Stromal cell of bone marrow (primary cell): ENCODE measurements at places on chromosomes 5 and 9.
A peak's percentile ranks its signal among the peaks of the same experiment; 100 is the strongest.

GRCh38 chr5:147143215-147143614 is 91.6 kb upstream of the STK32A start:
- DNase-seq, result no peak

DNA sequence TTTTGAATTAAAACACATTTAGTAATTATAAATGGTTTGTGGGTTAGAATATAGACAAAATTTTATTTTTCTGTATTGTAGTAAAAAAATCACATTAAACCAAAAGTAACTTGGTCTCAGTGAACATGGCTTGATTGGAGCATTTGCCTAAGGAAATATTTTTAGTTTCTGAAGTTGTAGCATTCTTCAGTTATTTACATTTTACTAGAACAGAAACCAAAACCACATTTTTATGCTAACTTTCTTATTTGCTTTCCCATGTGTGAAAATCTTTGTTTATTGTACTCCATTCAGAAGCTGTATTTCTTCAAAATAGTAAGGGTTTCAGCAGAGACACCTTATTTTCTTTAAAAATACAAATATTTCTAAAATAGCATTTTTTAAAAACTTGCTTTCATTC is 129.9 kb downstream of the SGCD start:
- DNase-seq, result no peak

- peak; percentile 18 for DNase-seq
Measured at GRCh38 chr9:124869986-124870560, 8.1 kb downstream of the ARPC5L start.

DNA sequence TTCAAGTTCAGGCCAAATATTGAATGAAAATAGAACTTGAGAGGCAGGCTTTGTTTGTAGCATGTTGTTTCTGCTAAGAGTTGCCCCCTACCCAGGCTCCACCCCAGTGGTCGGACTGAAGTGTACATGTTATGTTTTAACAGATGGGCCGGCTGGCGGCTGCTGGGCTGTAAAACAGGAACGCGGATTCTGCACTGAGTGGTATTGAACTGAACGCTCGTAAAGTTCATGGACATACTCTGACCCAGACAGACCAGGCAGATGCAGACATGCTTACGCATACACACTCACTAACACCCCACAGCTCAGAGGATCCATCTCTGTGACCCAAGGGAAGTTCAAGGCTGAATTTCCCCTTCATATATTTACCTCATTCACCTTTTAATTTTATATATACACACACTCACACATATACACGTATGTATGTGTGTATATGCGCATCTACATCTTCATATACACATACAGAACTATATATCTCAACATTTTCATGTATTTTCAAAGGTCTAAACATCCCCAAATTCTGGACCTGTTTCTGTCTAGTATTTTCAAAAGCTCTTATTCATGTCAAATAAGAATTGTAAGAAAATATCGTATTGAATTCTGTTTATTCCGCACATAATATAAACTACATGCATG is 1.4 kb downstream of the MARCHF3 start:
- no peak for DNase-seq

DNA sequence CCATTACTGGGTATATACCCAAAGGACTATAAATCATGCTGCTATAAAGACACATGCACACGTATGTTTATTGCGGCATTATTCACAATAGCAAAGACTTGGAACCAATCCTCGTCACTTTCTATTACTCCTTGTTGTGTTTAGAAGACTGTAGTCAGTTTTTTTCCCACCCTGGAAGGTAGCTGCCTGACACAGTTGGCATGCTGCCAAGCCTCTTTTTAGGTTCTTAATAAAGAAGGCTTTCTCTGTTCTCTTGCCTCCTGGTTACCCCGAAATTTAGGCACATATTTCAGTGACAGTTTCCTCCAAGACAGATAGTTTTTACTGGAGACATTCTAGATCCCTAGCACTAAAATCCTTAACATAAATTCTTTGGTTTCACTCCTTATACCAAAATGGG is 205.4 kb upstream of the PCSK5 start:
- DNase-seq, result no peak
